ENCODE measurements at places on chromosomes 11 and 22. TPM values are rescaled to one million over a fixed set of nuclear protein-coding genes. Genes with fewer than 3 reads are reported as not detected.
A peak's percentile ranks its signal among the peaks of the same experiment; 100 is the strongest.

DNA sequence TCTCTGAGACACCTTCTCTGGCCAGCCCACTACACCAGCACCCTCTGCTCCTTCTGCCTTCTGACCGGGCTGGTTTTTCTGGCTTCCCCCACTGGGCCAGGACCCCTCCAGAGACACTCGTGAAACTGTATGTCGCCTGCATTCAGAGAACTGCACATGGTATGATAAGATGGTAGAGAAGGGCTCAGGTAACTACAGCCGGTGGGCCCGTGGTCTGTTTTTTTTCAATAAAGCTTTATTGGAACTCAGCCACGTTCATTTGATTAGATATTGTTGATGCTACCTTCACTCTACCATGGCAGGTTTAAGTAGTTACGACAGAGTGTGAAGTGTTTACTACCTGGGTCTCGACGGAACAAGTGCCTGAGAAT, 514.0 kb downstream of the TBC1D22A start:
- no peak for DNase-seq

- DNase-seq = no peak
Observed at GRCh38 chr11:3205261-3206155, 13.1 kb downstream of the MRGPRG start.

DNA sequence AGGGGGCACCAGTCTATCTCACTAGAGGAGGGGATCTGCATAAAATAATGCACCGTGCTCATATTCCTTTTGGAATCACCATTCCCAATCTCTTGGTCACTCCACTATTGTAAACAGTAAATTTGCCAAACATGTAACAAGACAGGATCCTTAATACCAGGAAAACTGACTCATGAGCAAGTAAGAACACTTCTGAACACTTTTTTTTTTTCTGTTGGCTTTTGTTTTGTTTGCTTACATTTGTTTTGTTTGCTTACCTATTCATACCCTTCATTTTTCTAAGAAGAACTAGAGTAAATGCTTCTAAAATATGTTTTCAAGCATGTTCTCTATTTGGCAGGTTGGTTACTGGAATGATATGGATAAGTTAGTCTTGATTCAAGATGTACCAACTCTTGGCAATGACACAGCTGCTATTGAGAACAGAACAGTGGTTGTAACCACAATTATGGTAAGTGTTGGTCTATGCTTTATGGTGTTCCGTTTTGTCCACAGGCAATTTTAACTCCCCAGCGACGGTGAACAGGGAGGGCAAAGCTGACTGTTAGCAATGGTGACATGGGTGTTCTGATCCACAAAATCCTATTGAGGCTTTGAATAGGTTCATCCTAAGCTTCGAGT, 111.8 kb downstream of the MSANTD4 start:
- DNase-seq = no peak

DNA sequence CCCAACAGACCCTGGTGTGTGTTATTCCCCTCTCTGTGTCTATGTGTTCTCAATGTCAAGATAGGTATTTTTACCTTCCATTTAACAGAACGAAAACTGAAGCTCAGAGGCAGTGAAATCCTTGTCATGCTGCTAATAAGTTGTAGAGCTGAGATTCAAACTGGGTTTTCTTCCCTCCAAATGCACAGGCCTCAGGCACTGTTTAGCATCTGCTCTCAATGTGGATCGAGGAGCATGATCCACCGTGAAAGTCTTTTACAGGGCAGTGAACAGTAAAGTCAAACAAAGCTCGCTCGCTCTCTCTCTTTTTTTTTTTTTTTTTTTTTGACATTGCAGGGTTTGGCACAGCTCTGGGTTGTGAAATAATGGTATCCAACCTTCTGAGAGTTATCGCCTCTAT, 401.0 kb upstream of the SYN3 start:
- DNase-seq = no peak

DNA sequence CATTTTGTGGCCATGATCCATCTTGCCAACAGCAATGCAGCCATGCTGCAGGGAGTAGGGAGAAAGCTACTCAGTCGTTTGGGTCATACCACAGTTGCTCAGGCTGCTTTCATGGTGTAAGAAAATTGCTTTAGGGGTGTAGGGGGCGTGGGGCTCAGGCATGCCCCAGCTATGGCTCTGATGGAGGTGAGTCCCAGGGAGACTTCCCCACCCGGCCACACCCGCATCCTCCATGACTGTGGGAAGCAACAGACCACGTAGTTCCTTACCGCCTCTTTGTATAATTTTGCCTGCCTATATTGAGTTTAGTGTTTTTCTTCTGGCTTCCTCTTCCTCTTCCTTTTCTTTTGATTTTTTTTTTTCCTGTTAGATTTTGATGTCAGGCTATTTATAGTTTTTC, 58.8 kb downstream of the SPECC1L start:
- DNase-seq = no peak

DNA sequence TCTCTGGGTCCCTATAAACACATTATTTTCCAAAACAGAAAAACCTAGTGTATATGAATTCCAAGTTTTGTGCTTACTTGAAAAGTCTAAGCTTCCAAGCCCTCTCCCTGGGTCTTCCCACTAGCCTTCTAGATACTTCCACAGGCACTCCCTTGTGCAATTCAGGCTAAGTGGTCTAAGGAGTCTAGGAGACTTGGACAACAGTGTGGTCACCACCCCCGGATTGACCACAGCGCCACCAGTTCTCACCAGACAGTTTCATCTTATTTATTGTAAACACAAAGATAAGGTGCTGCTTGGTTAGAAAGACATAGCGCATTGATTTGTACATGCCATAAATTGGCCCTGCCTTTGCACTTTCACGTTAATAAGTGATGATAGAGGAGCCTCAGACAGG, 623.9 kb downstream of the OPCML start:
- DNase-seq = no peak

GRCh38 chr22:42648368-42649245, 585 bp downstream of the CYB5R3 start:
- DNase-seq = peak; percentile 86

Gene SPON1
- total RNA-seq = 5.0 TPM

Gene DYNC2H1
- total RNA-seq = 2.8 TPM

Gene EMID1
- total RNA-seq = 0.43 TPM
